Placental pericyte (primary cell): ENCODE measurements at places on chromosomes 4 and X. TPM values are rescaled to one million over a fixed set of nuclear protein-coding genes. Genes with fewer than 3 reads are reported as not detected.

Gene SLC49A3
- 5.5 and 15.9 TPM in 2 replicates for total RNA-seq

Gene MCF2
- not detected in 2 replicates for total RNA-seq

Gene TLR1
- total RNA-seq, result 0.44 and 1.1 TPM in 2 replicates

Gene FHIP1A
- total RNA-seq, result under 0.01 and 0.14 TPM in 2 replicates

Gene OTUD5
- 34.6 and 58.4 TPM in 2 replicates for total RNA-seq
